Left lobe of liver (tissue), 2 donors: ENCODE measurements at places on chromosomes 12 and 14. TPM values are rescaled to one million over a fixed set of nuclear protein-coding genes. Genes with fewer than 3 reads are reported as not detected.

- no peak for DNase-seq
Observed at GRCh38 chr14:71651228-71651627, 281.0 kb upstream of the RGS6 start.

GRCh38 chr12:126362964-126363363 lies 1297.7 kb downstream of the AACS start:
- no peak for DNase-seq

BIN2 gene
- 2.7 TPM for total RNA-seq

GRCh38 chr12:47698631-47699030 lies 7.2 kb downstream of the RPAP3 start:
- no peak for DNase-seq

DNA sequence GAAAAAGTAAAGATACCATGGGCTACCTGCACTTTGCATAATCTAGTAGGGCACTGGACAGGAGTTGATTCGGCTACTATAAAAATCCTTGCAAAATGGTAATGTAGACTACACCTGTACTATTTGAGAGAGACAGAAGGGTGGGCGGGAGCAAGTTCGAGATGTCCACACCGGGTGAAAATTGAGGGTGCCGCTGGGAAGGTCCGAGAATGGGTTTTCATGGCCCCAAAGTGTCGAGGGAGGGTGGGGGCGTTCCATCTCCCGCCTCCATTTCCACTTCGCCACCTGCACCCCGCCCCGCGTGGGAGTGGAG lies 648 bp downstream of the SNX6 start:
- no peak for DNase-seq

DNA sequence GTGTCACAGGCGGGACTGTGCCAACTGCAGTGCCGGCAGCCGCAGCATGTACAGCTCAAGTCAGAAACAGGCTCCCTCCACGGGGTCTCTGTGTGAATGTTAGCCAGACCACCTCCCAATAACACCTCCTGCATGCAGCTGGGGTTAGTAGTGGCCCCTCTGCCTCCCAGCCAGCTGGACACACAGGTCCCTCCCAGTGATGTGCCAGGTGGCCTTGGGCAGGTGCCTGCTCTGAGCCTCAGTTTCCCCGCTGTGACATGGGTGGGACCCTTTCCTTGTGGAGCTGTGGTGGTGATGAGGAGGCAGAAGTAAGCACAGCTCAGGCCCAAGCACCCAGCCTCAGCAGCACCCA lies 139.9 kb downstream of the ADGRD1 start:
- DNase-seq, result no peak

FOXA1 gene
- total RNA-seq, result 36.6 TPM

DNA sequence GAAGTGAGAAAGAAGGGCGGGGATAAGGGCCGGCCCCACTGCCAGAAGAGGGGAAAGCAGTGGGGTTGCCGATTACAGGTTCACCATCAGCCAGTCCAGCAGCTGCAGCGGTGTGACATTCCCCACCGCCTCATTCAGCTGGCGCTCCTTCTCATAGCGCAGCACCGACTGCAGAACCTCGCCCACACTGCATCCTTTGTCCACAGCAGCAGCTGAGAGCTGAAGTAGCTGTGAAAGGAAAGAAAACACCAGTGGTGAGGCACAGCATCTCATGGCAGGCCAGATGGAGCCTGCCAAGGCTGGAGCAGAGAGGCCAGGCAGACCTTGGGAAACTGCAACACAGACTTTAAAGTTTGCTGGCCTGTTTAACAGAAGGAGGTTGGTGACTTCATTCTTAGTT lies 33.2 kb downstream of the AKAP3 start:
- no peak for DNase-seq

ZNF84 gene
- total RNA-seq, result 7.8 TPM

- DNase-seq, result no peak
Observed at GRCh38 chr14:24337144-24337823, 2.4 kb upstream of the ADCY4 start.

DDN gene
- total RNA-seq, result not detected

HOXC10 gene
- 0.33 TPM for total RNA-seq

LRRK2 gene
- total RNA-seq, result 7.0 TPM
